ENCODE measurements at places on chromosomes 2 and 18.

DNA sequence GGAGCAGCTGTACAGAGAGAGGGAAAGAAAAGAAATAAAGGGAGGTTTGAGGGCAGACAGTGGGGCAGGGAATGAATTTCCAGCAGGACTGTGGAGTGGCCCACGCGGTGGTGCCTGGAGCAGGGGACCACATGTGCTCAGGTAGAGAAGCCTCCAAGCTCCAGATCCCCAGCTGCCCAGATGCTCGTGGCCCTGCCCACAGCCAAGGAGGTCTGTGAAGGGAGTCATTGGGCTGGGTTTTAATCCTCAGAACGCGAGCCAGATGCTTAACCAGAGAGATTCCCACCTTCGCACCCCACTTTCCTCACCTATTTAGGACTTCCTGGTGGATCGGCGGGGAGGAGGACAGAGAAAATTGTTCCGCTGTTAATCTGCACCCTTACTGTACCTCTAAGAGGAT is 369.4 kb downstream of the PARD3B start:
- DNase-seq: no peak

DNA sequence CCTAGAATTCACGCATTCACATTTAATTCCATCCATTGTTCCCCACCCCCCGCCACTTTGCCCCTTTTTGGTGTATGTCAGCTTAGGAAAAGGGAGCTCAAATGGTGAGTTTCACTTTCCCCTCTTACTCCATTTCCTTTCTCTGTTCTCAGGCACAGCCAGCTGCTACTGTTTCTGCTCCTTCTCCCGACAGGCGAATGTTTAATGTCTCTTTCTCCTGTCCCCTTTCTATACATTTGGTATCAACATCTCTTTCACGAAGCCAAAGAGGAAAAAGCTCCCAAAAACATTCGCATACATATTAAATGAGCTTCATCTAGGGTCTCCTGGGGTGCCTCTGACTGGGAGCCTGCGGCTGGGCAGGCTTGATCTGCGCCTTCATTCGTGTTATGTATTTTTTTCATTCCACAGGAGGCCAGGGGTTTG is 124.2 kb upstream of the SATB2 start:
- no peak for DNase-seq

GRCh38 chr2:150212722-150213171 is 274.7 kb downstream of the RND3 start:
- no peak for DNase-seq

GRCh38 chr18:55322178-55322735 is 265.7 kb downstream of the TCF4 start:
- DNase-seq: peak; percentile 83

DNA sequence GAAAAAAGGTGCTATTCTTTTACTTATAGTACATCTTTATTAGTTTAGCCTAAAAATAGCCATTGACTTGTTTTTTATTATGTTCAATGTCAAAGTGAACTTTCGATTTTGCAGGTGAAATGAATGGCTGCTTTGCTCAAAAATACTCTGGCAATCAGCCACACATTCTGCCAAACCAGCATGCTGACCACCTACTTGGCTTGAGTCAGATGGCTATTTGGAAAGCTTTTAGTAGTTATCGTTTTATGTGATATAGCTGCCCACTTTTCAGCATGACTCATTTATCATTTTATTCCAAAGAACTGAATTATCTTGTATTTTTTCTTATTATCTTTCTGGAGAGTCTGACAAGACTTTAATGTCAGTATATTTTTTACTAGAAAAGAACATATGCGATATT is 1615.8 kb upstream of the TMEFF2 start:
- no peak for DNase-seq

GRCh38 chr18:65737471-65737955 is 13.3 kb upstream of the CDH7 start:
- DNase-seq: no peak

GRCh38 chr2:156748221-156748620 is 312.0 kb downstream of the GPD2 start:
- DNase-seq: no peak

DNA sequence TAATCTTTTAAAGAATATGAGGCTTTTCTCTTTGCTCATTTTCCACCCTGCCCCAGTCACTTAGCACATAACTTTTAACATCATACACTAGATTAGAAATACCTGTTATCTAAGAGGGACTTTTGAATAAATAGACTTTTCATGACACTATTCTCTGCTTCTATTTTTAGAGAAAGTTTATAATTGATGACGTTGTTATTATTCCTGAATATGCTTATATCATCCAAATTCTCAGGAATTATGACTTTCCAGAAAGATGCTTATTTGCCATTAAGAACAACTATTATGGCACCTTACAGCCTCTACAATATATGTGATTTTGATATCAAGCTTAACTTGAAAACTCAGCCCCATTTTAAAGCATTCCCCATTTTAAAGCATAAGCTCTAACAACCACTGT is 11.4 kb downstream of the TMEFF2 start:
- no peak for DNase-seq

GRCh38 chr2:63050334-63051041 is at the start of gene OTX1:
OTX1 (plus strand) TSS chr2:63050830; CDS start chr2:63052991, 2,161 bp downstream.
- DNase-seq: peak; percentile 66

DNA sequence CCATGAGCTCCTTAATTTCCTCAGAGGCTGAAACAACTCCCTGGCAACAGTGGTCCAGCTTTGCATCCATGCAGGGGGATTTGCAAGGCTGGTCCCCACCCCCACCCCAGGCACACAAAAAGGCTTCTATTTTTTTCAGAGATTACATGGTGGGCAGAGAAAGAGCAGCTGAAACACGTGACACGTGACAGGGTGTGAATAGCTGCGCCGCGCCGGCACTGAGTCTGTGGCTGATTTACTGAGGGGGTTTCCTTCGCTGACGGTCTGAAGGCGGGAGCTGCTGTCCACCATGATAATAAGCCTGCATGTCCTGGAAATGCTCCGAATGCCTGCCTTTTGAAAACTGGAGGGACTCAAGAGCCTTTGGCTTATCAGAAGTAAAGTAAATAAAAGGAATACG is 50.7 kb upstream of the APCDD1 start:
- no peak for DNase-seq

- DNase-seq: no peak
These were observed 47.6 kb downstream of the PLB1 start for GRCh38 chr2:28543316-28544035.

DNA sequence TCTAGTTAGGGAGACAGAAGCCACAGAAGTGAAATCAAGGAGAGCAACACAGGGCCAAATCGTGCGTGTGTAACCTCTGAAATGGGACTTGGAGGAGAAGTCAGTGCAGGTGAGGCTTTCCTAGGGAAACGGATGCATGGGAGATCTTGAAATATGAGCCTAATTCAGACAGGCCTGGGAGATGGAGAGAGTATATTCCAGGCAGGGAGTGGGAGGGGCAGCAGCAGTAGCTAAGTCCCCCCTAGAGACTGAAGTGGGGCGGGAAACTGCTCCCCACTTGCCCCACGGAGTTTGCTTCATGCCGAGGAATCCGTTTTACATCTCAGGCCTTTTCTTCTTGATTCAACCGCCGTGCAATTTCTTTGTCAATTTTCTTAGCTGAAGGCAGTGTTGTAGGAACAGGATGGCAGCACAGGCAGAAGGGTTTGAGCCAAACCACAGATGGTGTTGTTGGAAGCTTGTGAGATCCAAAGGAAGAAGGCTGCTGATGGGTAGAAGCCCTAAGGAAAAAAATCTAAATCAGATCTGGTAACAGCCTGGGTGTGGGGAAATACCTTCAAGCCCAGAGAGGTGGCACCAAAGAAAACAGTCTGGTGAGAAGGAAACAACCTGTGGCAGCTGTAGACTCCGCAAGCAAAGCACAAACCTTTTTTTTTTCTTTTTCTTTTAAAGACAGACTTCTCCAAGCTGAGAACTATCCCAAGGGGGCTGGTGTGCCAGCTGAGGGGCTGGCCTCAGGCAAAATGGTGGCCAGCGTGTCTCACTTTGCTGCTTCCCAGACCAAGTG is 40.2 kb downstream of the EPAS1 start:
- no peak for DNase-seq

DNA sequence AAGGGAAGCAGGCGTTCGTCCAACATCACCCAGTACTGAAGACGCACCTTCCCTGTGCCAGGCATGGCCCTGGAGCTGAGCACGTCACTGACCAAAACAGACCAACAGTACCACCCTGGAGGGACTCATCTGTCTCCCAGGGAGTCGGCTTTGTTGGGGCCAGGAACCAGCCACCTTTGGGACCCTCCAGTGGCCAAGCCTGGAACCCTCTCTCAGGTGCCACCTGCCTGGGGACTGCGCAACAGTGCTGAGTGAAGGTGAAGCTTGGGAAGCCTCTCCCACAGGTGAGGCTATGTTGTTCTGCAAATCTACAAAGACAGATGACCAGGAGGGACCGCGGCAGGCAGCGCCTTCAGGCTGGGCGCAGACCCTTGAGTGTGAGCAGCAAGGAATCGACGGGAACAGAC is 91.4 kb upstream of the OTOS start:
- no peak for DNase-seq

Measured in B cell (primary cell).